T1000 (cell line): ENCODE measurements at places on chromosomes 6 and 20.

GRCh38 chr6:43203029-43203717 lies 21.2 kb downstream of the CUL9 start:
- no peak for DNase-seq

GRCh38 chr6:88165844-88166492 lies at the start of gene CNR1:
CNR1 (minus strand) TSS chr6:88166347; CDS start chr6:88145274, 21,073 bp downstream.
- DNase-seq, result peak; percentile 22

- no peak for DNase-seq
Observed at GRCh38 chr6:11392778-11393507, 144.6 kb upstream of the TMEM170B start.

- no peak for DNase-seq
Observed at GRCh38 chr20:57663681-57664451, 43.6 kb upstream of the ZBP1 start.

DNA sequence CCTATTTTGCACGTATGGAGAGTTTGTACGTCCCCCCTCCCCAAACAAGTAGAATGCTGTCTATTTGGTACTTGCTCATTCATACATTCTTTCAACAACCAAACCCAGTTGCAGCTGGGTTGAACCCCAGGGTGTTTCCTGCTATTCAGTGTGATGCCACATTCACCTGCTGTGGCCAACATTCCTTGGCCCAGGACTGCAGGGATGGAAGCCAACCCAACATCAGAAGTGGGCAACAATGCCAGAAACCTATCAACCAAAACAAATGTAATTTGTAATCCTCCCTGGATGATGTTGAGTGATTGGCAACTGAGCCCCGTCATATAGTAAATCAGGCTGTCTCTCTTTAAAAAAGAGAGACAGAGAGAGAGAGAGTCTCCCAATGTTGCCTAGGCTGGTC lies 8.9 kb downstream of the NT5E start:
- no peak for DNase-seq

DNA sequence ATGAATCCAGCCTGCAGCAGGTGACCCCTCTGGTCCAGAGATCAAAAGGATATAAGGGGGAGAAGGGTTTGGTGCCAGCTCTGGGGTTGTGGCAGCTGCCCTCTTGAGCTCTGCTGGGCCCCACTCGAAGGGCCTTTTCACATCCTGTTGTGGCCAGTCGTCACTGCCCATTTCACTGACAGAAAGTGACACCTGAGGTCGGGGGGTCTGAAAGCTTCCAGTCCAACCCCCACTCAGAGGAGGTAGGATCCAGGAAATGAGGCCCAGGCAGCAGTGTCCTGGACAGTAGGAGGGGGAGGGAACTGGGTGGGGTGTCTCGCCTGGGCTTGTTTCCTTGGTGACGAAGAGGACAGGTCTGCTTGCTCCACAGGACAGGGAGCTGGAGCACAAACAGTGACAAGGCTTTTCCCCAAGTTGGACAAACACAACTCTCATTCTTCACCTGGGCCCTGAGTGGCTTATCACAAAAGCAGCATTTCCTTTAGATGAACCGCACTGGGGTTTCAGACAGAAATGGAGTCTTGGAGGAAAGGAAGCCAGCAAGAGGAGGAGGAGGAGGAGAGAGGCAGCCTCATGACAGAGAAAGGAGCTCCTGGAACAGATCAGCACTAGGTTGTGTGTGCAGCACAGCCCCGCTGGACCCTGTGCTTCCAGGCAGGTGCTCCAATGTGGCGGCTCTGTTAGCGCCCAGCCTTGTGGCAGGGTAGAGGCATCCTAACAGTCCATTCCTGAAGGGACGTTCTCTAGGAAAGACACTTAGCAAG lies 11.0 kb downstream of the FRS3 start:
- no peak for DNase-seq

GRCh38 chr6:27873021-27873940 lies 38.9 kb downstream of the OR2B2 start:
- DNase-seq, result no peak

- DNase-seq, result no peak
Observed at GRCh38 chr6:157460182-157460999, 79.4 kb downstream of the ZDHHC14 start.

GRCh38 chr20:56157530-56158203 lies 90.9 kb upstream of the MC3R start:
- no peak for DNase-seq

DNA sequence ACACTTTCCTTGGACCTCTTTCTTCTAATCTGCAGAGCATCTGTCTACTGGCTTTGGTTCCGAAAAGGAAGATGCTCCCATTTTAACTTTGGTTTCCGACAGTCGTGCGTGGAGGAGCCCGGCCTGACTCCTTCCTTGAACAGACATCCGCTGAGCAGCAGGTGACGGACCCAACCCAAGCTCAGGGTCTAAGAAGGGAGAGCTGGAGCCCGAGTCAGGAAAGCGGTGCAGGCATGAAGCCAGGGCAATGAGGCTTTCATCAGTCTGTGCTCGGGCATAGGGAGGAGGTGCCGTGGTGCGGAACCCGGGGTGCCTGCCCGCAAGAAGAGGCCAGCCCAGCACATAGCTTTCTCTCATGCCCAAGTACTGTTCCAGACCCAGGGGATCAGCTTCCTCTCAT lies 109.4 kb downstream of the CDH4 start:
- no peak for DNase-seq

- no peak for DNase-seq
Observed at GRCh38 chr6:159090530-159091480, 46.0 kb upstream of the TAGAP start.

- no peak for DNase-seq
Observed at GRCh38 chr6:106973018-106973835, 1.3 kb downstream of the CD24 start.

- DNase-seq, result peak; percentile 20
Observed at GRCh38 chr6:165218829-165219228, 90.6 kb downstream of the C6orf118 start.

GRCh38 chr6:108676555-108676954 lies 115.8 kb downstream of the FOXO3 start:
- DNase-seq, result no peak

GRCh38 chr6:75117701-75118100 lies 88.2 kb downstream of the COL12A1 start:
- DNase-seq, result no peak

DNA sequence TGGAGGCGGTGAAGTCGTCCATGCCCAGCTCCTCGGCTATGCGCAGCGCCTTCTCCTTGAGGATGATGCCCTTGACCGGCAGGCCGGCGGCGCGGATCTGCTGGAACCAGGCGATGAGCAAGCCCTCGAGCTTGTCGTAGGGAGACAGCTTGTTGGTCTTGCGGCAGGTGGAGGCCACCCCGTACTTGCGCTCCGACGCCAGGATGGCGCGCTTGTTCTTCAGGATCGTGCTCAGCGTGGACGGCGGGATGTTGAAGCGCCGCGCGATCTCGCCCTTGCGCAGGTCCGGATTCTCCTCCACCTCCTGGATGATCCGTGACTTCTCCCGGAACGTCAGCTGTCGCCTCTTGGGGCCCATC lies 435 bp downstream of the CENPB start:
- no peak for DNase-seq

GRCh38 chr20:20525756-20526155 lies 157.9 kb downstream of the INSM1 start:
- no peak for DNase-seq

- DNase-seq, result no peak
Observed at GRCh38 chr6:159444056-159444760, 248.8 kb downstream of the SOD2 start.

- no peak for DNase-seq
Observed at GRCh38 chr6:116239856-116240255, 14.0 kb downstream of the TSPYL4 start.

GRCh38 chr6:42929821-42930360 lies 611 bp downstream of the CNPY3 start:
- peak; percentile 28 for DNase-seq

DNA sequence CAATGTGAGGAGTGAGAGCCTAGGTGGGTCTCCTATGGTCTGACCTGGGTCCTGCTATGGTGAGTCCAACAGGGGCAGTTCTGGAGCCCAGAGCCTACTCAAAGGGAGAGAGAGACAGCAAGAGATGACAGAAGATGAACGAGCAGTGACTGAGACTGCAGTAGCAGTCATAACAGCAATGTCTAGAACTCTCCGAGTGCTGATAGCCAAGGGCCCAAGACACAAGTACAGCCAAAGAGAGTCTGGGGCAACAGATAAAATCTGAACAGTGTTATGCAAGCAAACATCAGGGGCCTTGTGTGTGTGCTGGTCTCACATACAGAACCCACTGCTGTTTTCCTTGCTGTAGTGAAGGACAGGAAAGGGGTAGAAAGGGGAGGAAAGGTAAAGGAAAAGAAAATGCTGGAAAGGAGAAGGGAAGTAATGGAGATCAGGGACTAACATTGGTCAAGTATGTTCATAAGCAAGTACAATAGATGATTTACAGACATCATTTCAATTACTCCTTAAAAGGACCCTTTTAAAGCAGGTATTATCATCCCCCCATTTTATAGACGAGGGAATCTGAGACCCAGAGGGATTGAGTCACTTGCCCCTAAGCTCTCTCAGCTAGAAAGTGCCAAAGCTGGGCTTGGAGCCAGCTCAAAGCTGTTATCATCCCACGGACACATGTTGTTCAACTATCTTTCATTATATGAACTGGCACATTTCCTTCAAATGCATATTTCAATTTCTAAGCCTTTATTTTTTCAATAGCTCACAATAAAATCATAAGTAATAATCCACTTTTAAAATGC lies 182.3 kb upstream of the RAB32 start:
- no peak for DNase-seq

GRCh38 chr6:5624256-5624655 lies 362.9 kb downstream of the FARS2 start:
- DNase-seq, result no peak

GRCh38 chr6:33857093-33857931 lies 53.5 kb upstream of the MLN start:
- no peak for DNase-seq

- no peak for DNase-seq
Observed at GRCh38 chr6:154197196-154197860, 158.3 kb downstream of the OPRM1 start.

DNA sequence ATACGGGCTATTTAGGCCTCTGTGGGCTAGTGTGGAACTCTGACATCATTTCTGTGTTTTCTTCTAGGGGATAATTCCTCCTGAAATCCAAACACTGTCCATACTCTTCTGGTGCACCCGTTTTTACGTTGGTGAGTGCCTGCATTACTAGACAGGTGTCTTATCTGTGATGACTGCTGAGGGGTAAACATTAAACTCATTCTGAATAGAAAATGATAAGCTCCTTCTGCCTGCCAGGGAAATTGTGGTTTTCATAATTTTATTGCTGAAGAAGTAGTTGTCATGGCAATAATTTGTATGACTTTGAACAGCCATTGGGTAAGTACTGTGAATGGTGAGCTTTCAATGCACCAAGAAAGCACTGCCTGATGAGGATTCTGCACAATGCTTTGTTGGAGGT lies 705.6 kb downstream of the UTRN start:
- no peak for DNase-seq

DNA sequence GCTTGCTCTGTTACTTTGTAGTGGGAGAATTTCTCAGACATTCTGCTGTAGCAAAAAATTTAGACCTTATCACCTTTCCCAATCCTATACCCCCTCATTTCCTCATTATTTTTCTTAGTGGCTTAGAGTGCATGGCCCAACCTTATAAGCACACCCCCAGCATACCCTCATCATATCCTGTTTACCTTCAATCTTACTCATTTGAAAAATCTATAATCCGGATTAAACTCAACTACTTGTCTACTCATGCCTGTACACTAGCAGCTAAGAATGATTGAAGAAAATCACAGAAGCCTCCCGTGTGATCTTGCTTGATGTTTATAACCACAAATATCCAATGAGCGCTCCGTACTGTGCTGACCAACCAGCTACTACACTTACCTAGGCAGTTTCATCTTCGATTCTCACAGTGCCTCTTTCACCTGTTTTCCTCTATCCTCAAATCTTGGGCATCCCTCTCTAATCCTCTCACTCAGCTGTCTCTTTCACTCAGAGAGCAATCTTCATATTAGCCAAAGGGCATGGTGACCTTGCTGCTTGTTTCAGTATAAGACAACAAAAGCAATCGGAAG lies 36.6 kb downstream of the AIG1 start:
- DNase-seq, result no peak

- no peak for DNase-seq
Observed at GRCh38 chr6:63391203-63391970, 71.6 kb upstream of the LGSN start.

DNA sequence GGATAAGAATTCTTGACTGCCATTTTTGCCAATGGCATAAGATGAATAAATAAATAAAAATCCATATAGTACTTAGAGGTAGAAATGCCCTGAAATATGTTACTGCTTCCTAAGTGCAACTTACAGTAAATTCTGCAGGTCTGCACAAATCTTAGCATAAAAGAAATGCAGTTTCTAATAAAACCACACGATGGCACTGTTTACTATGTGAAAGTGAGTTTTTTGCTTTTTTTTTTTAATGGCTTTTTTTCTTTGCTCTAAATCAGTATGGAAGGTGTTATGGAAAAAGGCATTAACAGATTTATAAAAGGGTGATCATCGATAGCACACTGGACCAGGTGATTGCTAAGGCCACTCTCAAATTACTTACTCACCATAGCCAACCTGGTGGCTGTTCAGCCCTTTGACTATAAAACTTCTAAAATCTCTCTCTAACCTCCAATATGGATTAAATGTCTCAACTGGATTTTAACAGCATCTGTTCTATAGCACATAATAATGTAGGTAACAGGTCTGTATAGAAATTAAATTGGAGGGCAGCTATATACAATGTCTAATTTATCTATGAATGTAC lies 45.8 kb downstream of the AHI1 start:
- no peak for DNase-seq

DNA sequence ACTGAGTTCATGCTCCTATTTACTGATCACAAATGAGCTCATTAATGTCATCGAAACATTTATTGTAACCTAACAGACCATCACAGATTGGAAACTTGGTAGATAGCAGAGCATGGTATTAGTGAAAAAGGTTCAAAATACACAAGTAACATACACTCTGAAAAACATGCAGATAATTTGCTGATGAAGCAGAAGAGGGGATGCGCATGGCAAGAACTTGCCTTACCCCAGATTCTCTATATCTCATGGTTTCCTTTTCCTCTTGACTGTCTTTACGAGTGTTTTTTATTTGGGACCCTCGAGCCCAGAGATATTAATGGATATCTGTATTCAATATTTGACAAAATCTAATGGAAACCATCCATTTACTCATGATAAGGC lies 37.6 kb downstream of the QRSL1 start:
- DNase-seq, result no peak

DNA sequence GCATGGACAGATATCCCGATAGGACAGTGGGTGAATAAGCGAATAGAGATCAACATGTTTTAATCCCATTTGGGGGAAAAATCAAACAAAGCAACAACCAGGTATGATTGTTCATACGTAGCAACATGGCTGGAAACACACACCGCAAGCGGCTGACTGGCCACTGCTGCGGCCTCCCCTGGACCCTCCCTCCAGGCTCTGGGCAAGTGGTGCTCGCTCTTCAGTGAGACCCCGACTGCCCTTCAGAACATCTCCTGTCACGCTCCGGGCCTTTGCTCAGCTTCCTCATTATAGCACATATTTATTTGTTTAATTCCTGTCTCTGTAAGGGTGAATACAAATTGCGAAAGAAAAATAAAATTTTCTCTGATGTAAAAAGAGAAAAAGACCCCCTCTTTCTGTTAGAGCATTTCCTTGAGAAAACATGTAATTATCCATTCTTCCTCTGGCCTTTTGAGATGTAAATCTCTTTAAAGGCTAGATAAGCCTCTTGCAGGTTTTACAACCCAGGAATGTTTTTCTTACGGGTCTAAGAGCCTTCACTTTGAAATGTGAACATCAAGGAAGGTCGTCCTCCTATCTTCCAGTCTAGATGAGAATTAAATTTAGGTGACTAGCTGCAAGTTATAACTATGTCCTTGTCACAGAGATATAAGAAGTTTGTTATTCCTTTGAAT lies 11.0 kb upstream of the FAM210B start:
- no peak for DNase-seq

GRCh38 chr6:36666826-36667591 lies 11.5 kb upstream of the CDKN1A start:
- DNase-seq, result peak; percentile 76
